Hematopoietic multipotent progenitor cell treated with erythropoietin and hydrocortisone succinate and interleukin-3 and kit ligand, for 15 days (in vitro differentiated cells): ENCODE measurements at places on chromosomes 3 and 15.

DNA sequence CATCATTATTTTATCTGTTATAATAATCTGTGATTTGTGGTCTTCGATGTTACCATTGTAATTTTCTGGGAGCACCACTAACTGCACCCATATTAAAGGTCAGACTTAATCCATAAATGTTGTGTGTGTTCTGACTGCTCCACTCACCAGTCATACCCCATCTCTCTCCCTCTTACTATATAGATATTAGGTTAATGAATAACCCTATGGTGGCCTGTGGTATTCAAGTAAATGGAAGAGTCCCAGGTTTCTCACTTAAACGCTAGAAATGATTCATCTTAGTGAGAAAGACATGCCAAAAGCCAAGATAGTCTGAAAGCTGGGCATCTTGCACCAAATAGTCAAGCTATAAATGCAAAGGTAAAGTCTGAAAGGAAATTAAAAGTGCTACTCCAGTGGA is 1358.5 kb downstream of the ROBO2 start:
- no peak for DNase-seq

DNA sequence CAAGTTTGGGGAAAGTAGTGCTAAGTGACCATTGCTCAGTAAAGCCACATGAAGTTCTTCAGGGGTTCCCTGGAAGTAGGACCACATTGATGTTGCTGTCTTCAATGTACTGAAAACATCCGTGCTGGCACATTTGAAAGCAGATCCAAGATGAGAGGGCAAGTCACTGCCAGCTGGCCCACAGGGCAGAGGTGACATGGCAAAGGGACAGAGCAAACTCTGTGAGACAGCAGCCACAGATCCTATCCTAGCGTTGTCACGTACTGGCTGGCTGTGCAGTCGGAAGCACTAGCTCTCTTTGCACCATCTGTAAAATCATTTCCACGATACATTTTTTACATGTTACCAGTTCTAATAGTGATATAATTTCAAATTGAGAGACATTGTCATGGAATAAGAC is 13.8 kb downstream of the MUC13 start:
- DNase-seq: no peak

GRCh38 chr3:101851072-101851770 is 1.9 kb downstream of the NFKBIZ start:
- DNase-seq: no peak

GRCh38 chr15:92831336-92831654 is 68.8 kb upstream of the CHD2 start:
- DNase-seq: no peak

DNA sequence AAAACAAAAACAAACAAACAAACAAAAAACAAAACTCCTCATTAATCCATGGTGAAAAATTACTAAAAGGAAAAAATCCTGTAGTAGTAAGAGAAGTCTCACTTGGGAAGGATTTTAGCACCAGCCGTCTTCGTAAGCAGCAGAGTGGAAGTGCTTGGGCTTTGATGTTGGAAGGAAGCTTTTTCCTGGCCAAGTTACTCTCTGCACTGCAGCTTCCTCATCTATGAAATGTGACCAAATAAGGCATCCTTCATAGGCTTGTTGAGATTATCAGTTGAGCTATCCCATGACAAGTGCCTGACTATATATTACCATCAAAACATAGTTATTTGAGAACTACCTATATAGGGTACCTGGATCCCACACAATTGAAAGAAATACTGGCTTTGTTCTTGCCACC is 436.4 kb upstream of the ONECUT1 start:
- DNase-seq: no peak

- DNase-seq: no peak
These were observed 49.1 kb upstream of the SPPL2A start for GRCh38 chr15:50814634-50815033.

DNA sequence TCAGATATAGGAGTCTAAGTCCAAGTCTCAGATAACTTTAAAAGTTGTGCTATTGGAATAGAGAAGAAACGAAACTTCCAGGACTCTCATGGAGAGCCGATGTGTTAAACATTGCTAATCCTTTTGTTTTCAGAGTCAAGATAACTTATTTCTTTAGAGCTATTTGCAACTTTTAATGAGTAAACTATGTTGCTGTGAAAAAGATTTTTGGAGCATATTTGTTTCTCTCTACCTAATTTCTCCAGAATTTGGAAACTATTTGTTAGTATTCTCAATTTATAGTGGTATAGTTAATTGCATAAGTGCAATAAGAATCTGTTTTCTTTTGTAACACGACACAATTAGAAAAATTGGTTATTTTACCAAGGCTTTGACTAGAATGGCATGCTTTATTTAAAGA is 588.9 kb downstream of the NTRK3 start:
- no peak for DNase-seq

- no peak for DNase-seq
These were observed 51.5 kb upstream of the UBP1 start for GRCh38 chr3:33491721-33492120.

GRCh38 chr3:14143271-14144225 is 18.7 kb downstream of the TMEM43 start:
- DNase-seq: no peak

DNA sequence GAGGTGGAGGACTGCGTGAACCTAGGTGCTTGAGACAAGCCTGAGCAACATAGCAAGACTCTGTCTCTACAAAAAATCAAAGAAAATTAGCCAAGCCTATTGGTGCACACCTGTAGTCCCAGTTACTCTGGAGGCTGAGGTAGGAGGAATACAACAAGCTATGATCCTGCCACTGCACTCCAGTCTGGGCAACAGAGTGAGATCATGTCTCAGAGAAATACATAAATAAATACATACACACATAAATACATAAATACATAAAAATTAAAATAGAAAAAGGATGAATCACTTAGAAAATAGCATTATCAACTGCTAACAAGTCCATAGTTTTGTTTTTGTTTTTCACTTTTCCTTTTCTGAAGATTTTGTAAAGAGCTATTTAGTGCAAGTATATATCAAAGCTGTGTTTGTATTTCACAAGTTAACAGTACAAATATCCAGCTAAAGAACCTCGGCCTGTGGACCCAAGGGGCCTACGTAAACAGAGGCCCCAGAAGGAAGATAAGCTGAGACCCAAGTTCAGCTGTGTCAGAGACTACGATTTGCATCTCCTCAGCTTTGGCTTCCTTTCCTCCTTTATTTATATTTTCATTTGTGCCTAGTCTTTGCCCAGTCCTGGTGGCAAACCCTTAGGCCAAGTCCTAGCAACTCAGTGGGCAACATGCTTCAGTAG is 67.1 kb upstream of the ROBO2 start:
- no peak for DNase-seq

DNA sequence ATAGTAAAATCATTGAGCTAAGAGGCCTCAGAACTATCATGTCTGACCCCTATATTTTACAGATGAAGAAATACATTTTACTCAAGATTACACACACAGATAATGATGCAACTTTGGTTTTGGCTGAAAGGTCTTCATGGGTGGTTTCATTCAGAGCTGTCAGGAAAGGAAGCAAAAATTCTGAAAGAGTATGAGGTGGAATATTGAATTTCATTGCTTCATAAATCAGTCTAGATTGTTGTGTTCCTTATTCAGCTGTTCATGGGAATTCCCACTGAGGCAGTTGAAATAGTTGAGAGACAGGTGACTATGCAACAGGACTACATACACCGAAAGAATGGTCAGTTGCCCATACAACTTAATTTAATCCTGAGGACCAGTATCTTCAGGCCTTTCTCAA is 39.4 kb downstream of the CD200 start:
- no peak for DNase-seq

GRCh38 chr3:112333381-112334317 is 693 bp downstream of the CD200 start:
- DNase-seq: no peak

DNA sequence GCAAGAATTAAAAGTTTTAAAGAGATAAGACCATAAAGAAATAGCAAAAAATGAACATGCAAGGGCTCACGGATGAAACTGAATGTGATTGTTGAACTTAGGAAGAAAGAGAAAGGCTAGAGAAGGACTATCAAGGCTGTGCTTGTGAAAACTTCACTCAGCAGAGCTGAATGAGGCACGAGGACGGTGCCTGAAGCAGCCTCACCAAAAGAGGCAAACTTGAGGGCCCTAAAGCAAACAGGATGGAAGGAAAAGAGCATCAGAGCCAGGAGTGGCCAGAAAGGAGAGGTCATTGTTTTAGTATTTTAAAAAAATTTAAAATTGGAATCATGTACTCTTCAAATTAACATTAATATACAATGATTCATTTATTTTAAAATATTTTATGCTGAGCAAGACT is 191.2 kb upstream of the SOX14 start:
- DNase-seq: no peak

DNA sequence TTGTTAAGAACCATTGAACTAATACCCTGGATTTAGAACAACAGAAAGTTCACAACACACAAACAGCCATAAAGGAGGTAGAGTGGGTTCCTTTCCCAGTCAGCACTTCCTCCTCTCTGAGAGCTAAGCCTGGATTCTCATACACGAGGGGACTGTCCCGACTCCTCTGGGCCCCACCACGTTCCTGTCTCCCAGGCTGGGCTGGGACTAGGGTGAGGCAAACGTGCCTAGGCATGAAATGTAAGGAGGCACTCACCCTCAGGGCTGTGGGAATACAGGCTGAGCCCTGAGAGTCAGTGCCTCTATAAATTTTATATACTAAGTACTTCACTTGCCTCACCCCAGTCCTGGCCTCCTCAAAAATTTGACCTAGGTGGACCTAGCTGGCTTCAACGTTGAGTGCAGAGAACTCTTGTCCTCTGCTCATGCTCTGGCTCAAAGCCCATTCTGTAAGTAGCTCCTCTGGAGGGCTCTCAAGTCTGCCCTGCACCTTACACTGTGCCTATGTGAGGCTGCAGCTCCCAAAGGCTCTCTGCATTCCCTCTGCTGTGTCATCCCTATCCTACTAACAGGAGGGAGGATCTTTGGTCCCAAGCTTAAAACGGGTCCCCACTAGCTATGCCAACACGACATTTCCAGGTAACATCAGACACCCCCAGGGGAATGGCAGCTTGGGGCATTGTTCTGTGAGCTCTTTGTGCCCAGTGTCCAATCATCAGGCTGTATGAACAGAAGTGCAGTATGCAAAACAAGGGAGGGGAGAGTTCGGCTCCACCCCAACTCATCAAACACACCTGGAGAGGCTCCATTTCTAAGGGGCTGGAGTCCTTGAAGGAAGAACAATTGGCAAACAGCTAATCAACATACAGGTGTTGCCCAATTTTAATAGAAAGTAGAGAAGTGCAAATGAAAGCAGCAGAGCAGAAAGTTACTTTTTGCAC is 233.2 kb downstream of the RPLP1 start:
- DNase-seq: no peak

GRCh38 chr3:7999384-7999783 is 502.2 kb upstream of the LMCD1 start:
- DNase-seq: no peak

DNA sequence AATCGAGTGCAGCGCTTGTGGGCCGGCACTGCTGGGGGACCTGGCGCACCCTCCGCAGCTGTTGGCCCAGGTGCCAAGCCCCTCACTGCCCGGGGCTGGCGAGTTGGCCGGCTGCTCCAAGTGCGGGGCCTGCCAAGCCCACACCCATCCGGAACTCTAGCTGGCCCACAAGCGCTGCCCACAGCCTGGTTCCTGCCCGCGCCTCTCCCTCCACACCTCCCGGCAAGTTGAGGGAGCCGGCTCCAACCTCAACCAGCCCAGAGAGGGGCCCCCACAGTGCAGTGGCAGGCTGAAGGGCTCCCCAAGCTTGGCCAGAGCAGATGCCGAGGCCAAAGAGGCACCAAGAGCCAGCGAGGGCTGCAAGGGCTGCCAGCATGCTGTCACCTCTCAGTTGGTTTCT is 73.4 kb downstream of the PLXNA1 start:
- no peak for DNase-seq

GRCh38 chr3:135891121-135891520 is 74.4 kb upstream of the PPP2R3A start:
- no peak for DNase-seq

GRCh38 chr3:94440767-94441493 is 378.1 kb downstream of the NSUN3 start:
- no peak for DNase-seq

- no peak for DNase-seq
These were observed 18.1 kb downstream of the FBN1 start for GRCh38 chr15:48627260-48627940.

- no peak for DNase-seq
These were observed 17.6 kb upstream of the GATM start for GRCh38 chr15:45395943-45396342.

DNA sequence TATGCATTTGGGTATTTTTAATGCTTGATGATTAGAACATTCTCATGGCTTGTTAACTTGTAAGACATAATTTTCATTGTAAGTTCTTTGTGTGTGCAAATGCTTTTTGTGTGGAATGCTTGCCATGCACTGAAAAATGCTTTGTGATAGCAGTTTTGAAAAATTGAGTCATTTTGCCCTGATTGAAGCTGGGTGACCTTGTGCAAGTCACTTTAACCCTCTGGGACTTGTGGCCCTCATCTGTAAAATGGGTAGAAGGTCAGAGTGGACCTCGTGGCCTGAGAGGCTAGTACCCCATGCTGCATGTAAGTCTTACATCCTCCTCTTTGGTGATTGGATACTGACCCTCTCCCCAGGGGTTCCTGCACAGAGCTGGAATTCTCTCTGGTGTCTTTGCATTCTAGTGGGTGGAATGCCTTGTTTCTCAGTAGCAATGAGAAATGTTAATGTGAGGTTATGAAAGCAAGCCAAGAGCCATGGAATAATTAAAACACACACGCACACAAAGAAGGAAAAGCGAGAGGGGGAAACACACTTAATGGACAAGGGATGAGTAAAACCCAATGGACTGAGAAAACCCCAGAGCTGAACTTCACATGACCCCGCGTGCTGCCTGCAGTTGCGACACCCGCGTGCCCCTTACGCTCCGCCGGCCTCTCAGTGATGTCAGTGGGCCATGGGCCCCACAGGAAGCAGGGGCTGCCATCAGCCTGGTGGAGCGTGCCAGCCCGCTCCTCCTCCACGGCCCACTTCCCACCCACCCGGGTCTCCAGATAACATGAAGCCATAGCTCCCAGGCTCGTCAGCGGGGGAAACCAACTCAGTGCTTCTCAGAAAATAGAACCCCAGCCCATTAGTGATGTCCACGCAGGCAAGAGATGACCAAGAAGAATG is 44.0 kb downstream of the SMAD3 start:
- no peak for DNase-seq

DNA sequence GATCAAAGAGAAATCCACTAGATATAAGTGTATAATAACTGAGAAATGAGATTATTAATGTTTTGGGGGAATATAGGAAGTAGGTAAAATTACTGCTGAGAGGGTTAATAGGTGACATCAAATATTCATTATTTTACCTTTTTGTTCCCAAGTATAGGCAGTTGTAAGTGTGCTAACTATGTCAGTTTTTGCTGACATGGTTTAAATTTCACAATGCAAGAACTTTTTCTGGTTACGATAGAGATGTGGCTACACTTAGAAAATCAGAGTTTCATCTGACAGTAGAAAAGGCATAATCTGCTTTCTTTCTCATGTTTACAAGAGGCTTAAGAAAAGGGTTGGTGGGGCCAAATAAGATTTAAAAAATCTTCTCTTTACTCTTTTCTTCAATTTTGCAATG is 235.0 kb upstream of the DPPA4 start:
- no peak for DNase-seq

GRCh38 chr3:119664850-119665379 is 4.5 kb upstream of the POPDC2 start:
- no peak for DNase-seq
